PC-3 (cell line): ENCODE measurements at places on chromosomes 7 and 10.
A peak's percentile ranks its signal among the peaks of the same experiment; 100 is the strongest.

DNA sequence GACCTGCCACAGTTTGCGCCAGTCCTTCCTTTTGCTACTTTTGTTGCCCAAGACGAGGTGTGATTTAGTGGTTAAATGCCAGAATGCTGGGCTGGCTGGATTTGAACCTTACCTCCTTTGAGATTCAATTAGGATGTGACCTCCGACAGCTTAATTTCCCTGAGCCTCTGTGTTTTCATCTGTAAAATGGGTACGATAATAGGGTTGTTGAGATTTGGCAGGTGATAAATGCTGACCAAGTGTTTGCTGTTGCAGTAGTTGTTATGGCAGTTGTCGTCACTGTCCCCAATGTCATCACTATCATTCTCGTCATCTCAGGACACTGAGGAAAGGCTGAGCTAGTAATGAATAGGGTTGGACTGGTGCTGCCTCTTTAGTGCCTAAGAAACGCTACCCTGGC lies 61.1 kb downstream of the GRK5 start:
- H3K27me3 ChIP-seq: no peaks in the 10 kb centered on the region
- no peak overlapping the region for H3K4me3 ChIP-seq
- no peak overlapping the region for H3K27ac ChIP-seq

- H3K36me3 ChIP-seq: no peaks in the 10 kb centered on the region
- H3K27ac ChIP-seq: peak overlapping the region; percentile 84
- H3K4me3 ChIP-seq: peak overlapping the region; percentile 45; the same call in 1 of the 2 replicates
- DNase-seq: peak; percentile 50
- H3K27me3 ChIP-seq: no peaks in the 10 kb centered on the region
- H3K4me1 ChIP-seq: peaks cover 22% of the 10 kb centered on the region
Observed at GRCh38 chr10:119270762-119271366, 63.5 kb downstream of the GRK5 start.

DNA sequence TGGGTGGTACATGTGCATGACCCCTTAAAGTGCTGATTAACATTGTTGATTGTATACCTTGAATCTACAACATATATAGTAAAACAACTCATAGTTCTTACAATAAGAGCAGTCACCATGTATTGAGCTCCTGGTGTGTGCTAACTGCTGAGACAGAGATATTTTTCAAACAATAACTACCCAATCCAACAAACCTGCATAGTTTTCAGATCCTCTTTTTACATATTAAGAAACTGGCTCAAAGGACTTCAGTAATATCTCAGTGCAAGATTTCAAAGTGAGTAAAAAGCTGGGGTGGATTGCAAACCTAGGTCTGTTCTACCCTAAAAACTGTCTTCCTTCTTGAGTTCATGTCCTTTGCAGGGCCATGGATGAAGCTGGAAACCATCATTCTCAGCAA lies 272.2 kb downstream of the SNX13 start:
- no peak overlapping the region for H3K27ac ChIP-seq
- H3K4me1 ChIP-seq: peaks cover 4% of the 10 kb centered on the region; the same call in 1 of the 2 replicates
- DNase-seq: no peak
- no peaks in the 10 kb centered on the region for H3K27me3 ChIP-seq

- DNase-seq: peak; percentile 37
- H3K36me3 ChIP-seq: no peaks in the 10 kb centered on the region
- H3K4me3 ChIP-seq: no peak overlapping the region
- peaks cover 4% of the 10 kb centered on the region; the same call in 1 of the 2 replicates for H3K4me1 ChIP-seq
Observed at GRCh38 chr7:100896732-100897608, 1.3 kb upstream of the ACHE start.

DNA sequence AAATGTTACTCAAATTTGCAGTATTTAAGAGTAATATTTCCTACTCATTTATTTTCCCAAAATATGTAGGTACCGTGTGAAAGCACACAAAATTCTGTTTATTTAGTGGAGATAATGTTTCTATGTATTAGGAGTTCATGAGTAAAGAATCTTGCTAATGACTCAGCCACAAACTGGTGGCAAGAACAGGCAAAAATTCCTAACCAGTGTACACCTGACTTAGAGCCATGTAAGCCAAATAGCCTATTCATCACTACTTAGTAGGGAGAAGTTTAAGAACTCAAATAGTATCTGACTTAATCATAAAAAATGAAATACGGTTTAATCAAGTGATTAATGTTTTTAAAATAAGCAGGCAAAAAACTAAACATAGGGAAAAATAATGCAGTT lies 169.0 kb downstream of the SRPK2 start:
- peaks cover 2% of the 10 kb centered on the region; the same call in 1 of the 2 replicates for H3K36me3 ChIP-seq
- H3K4me1 ChIP-seq: peaks cover 52% of the 10 kb centered on the region
- peak overlapping the region; percentile 91 for H3K27ac ChIP-seq
- DNase-seq: peak; percentile 93
- H3K4me3 ChIP-seq: peak overlapping the region; percentile 1; the same call in 1 of the 2 replicates

DNA sequence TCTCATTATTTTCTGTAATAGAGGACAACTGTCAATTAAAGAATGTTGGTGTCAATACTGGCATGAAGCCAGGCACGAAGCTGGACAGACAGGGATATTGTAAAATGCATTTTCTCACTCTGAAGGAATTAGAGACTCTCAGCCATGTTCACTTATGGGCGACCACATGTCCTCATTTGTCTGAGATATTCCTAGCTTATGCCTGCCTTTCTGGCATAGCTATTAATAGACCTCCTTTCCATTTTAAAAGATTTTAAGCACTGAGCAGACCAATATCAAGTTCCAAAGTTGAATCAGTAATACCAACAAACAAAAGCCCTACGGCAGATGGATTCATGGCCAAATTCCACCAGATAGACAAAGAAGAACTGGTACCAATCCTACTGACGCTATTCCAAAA lies 589.9 kb downstream of the GRM8 start:
- no peaks in the 10 kb centered on the region for H3K36me3 ChIP-seq
- DNase-seq: no peak
- H3K4me3 ChIP-seq: no peak overlapping the region
- no peak overlapping the region for H3K27ac ChIP-seq

GRCh38 chr7:51214098-51214497 lies 102.5 kb downstream of the COBL start:
- H3K4me3 ChIP-seq: no peak overlapping the region
- no peaks in the 10 kb centered on the region for H3K27me3 ChIP-seq
- H3K27ac ChIP-seq: no peak overlapping the region
- DNase-seq: no peak
- 0 out of 2 replicates have a peak, but pooled peaks cover 5% of the 10 kb centered on the region for H3K4me1 ChIP-seq

- peaks cover 19% of the 10 kb centered on the region for H3K36me3 ChIP-seq
- peaks cover 47% of the 10 kb centered on the region for H3K4me1 ChIP-seq
- no peaks in the 10 kb centered on the region for H3K27me3 ChIP-seq
- H3K27ac ChIP-seq: no peak overlapping the region
- no peak overlapping the region for H3K4me3 ChIP-seq
- DNase-seq: no peak
Observed at GRCh38 chr10:69472544-69472943, 21.3 kb downstream of the TSPAN15 start.

DNA sequence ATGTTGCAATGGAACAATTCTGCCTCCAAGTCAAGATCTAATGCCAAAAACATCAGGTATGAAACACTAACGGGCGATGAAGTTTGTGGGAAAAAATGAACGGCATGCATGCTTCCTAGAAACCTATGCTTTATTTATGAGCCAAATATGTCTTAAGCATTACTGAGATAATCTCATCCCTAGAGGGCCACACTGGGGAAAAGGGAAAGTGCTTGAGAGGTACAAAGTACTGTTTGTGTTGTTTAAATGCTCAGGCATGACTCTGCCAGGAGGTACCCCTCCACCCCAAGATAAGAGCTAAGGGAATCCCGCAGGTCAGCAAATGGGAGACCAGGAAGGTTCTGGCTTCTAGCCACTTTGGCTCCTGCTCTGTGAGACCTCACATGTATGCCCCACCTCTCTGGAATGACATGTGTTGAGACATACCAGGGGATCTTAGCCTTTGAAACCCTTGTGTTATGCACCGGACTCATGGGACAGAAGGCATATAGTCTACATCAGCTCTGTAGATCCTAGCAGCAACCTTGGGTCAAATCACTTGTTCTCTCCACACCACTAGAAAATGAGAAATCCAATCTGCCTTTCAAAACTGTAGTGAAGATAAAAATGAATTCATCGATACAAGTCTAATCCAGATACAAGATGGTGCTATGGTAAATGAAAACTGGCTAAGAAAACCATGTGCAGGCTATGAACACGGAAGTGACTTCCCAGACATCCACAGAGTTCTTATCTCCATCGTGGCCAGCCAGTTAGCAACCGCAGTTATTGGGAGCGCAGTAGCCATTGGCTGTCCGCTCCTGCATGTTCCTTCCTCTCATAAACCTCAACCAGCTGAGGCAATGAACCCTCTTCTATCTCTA lies 61.0 kb downstream of the CREB3L2 start:
- no peak for DNase-seq
- no peaks in the 10 kb centered on the region for H3K27me3 ChIP-seq

DNA sequence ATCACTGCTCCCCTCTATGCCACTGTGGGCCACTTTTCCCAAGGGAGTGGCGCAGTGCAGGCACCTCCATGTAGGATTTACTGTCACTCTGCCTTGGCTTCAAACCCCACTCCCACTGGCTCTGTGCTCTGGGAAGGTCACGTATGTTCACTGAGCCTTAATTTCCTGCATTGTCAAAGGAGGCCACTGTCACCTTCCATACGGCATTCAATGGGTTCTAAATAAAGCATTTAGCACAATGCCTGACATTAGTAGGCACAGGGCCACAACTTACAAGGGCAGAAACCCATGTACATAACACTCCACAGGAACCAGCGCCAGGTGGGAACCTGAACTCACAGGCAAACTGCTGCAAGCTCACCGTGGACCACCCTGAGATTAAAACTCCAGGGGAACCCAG lies 196.4 kb downstream of the USP6NL start:
- H3K27ac ChIP-seq: no peak overlapping the region
- no peaks in the 10 kb centered on the region for H3K27me3 ChIP-seq
- DNase-seq: no peak
- no peaks in the 10 kb centered on the region for H3K36me3 ChIP-seq

DNA sequence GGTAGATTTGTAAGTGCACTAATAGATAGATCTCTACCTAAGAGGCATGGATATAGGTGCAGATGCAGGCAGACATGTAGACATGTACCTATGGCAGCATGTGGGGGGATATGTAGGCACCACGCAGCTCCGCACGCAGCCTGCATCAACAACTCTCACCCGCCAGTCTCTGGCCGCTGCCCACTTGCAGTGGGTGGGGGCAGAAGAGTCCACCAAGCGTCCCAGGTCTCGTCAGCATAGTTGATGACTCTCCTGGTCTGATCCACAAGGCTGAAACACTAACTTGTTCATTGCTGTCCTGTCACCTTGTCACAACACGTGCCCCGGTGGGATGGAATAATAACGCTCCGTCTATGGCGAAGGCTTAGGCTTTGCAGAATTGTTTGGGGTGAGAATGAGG lies 252.0 kb downstream of the ADARB2 start:
- no peak for DNase-seq
- H3K27me3 ChIP-seq: no peaks in the 10 kb centered on the region
- no peaks in the 10 kb centered on the region for H3K4me1 ChIP-seq

DNA sequence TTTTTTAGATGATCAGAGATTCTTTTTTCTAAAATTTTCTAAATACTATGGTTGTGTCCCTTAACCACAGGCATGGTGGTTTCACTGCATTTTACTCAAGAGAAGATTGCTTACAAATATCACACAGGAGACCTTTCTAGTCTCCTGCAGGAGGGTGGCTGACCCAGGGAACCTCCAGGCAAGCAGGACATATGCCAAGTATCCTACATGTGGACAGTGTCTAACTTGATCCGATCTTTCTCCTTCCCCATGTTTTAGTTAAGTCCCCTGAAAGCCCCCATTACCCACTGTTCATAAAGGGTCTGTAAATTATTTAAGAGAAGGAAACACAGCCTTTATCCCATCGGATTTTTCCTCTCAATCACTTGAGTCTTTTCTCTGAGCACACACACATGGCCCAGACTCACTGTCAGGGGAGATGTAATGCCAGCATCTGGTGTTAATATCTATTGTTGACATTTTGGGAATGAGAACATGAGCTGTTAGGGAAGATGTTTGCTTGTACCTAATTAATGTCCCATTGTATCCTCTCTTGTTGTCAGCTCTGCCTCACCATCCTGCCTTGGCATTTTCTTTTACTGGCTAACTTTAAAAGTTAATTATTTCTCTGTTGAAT lies 755.2 kb downstream of the AUTS2 start:
- no peak overlapping the region for H3K4me3 ChIP-seq
- DNase-seq: no peak
- no peak overlapping the region for H3K27ac ChIP-seq
- H3K36me3 ChIP-seq: no peaks in the 10 kb centered on the region

DNA sequence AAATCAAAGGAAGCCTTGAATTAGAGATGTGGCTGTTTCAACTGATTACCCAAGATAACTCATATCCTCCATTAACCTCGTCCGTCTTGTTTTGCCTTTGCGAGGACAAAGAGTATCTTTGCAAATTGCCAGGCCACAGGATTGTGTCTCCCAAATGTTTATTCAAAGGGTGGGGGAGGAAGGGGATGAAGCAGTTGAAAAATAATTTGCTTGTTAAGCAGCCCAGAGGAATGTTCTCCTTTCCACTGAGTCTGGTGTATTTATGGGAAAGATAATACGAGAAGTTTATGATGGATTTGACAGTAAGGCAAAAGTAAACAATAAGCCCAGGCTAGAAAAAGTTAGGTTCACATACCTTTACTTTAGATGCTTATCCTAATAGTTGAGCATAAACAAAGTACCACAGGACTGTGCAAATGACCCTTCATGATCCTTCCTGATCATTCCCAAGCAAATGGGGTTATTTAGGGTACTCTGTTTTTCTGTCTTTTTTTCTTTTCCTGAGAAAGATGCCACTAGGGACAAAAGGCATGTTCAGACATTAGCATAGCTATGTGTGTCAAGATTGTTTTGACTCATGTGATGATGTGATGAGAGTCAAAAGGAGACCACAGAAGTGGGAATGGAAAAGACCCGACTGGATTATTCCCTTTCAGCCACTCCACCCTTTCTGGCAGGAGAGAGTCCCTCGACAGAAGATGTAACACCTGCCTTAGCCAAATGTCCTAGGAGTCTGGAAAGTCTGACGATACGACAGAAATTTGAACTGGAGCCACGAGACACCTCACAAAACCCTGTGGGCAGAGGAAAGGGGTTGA lies 243.0 kb upstream of the GLI3 start:
- H3K4me3 ChIP-seq: no peak overlapping the region
- peak overlapping the region; percentile 80 for H3K27ac ChIP-seq
- peaks cover 23% of the 10 kb centered on the region for H3K4me1 ChIP-seq
- no peaks in the 10 kb centered on the region for H3K36me3 ChIP-seq
- DNase-seq: peak; percentile 89
- no peaks in the 10 kb centered on the region for H3K27me3 ChIP-seq

DNA sequence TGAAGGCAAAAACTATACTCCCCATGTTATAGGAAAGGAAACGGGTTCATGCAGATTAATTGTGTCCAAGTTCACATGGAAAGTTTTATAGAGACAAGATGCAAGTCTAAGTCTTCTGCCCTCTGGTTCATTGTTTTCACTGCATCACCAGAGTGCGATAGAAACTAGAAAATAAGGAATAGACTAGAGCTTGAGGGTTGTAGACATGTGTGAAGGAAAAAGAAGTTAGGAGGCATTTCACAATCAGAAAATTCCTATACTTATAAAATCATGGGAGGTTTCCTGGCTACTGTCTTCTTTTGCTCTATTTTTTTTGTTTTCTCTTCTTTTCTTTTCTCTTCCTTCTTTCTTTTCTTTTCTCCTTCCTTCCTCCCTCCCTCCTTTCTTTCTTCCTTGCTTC lies 329.8 kb downstream of the PLXDC2 start:
- H3K27me3 ChIP-seq: no peaks in the 10 kb centered on the region
- H3K4me3 ChIP-seq: no peak overlapping the region
- H3K4me1 ChIP-seq: no peaks in the 10 kb centered on the region
- no peaks in the 10 kb centered on the region for H3K36me3 ChIP-seq
- no peak for DNase-seq

GRCh38 chr7:137965942-137966640 lies 35.8 kb downstream of the CREB3L2 start:
- no peak overlapping the region for H3K4me3 ChIP-seq
- peaks cover 34% of the 10 kb centered on the region for H3K4me1 ChIP-seq
- no peak overlapping the region for H3K27ac ChIP-seq
- H3K36me3 ChIP-seq: no peaks in the 10 kb centered on the region
- no peak for DNase-seq
